ENCODE measurements at places on chromosomes 5 and 9. TPM values are rescaled to one million over a fixed set of nuclear protein-coding genes. Genes with fewer than 3 reads are reported as not detected.

PSMD5 gene
- 19.4 TPM for total RNA-seq

- no peak overlapping the region for H3K27ac ChIP-seq
- H3K27me3 ChIP-seq: no peaks in the 10 kb centered on the region
- no peaks in the 10 kb centered on the region for H3K36me3 ChIP-seq
- no peak for DNase-seq
Measured at GRCh38 chr5:14777932-14778791, 93.4 kb downstream of the ANKH start.

GRCh38 chr5:15499528-15500324 lies at the start of gene FBXL7:
Gene FBXL7 (plus strand): TSS chr5:15500180.
- H3K36me3 ChIP-seq: peaks cover 1% of the 10 kb centered on the region
- H3K27me3 ChIP-seq: peaks cover 2% of the 10 kb centered on the region
- H3K27ac ChIP-seq: peak within 1 kb of the TSS; percentile 92
- H3K4me3 ChIP-seq: peak within 1 kb of the TSS; percentile 84
- peaks cover 3% of the 10 kb centered on the region for H3K4me1 ChIP-seq

ZNF484 gene
- 14.5 TPM for total RNA-seq

DNA sequence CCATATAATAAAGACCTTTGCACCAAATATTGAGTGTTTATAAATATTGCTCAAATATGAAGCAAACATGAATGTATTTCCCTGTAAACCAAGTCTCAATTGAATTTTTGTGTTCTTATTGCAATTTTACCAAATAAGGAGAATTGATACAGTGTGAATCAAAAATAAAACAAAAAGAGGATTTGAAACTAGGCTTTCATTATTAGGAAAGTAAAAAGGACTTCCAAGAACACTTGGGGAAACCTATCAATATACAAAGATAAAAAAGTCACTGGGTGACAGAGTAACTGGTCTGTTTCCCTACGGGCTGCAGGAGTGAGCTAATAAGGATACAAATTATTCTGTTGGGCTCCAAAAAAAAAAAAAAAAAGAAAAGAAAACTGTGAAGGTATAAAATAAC lies 44.8 kb upstream of the SNX2 start:
- H3K4me1 ChIP-seq: no peaks in the 10 kb centered on the region
- H3K36me3 ChIP-seq: no peaks in the 10 kb centered on the region
- no peak for DNase-seq
- H3K27me3 ChIP-seq: no peaks in the 10 kb centered on the region

- H3K36me3 ChIP-seq: no peaks in the 10 kb centered on the region
- H3K4me1 ChIP-seq: peaks cover 13% of the 10 kb centered on the region
- peak overlapping the region; percentile 57 for H3K4me3 ChIP-seq
- peaks cover 14% of the 10 kb centered on the region for H3K27me3 ChIP-seq
Measured at GRCh38 chr5:122077366-122078115, 518 bp downstream of the LOX start.

GRCh38 chr5:116663081-116663480 lies 88.5 kb upstream of the SEMA6A start:
- no peaks in the 10 kb centered on the region for H3K4me1 ChIP-seq
- no peak overlapping the region for H3K4me3 ChIP-seq
- no peak overlapping the region for H3K27ac ChIP-seq
- no peaks in the 10 kb centered on the region for H3K36me3 ChIP-seq
- no peak for DNase-seq
- H3K27me3 ChIP-seq: no peaks in the 10 kb centered on the region

PCA3 gene
- 0.58 TPM for total RNA-seq

- H3K27me3 ChIP-seq: no peaks in the 10 kb centered on the region
- H3K4me1 ChIP-seq: peaks cover 4% of the 10 kb centered on the region
- H3K4me3 ChIP-seq: no peak overlapping the region
Measured at GRCh38 chr9:615756-616155, 225.7 kb upstream of the DMRT1 start.

KIAA1191 gene
- total RNA-seq: 35.0 TPM

- H3K27ac ChIP-seq: no peak overlapping the region
- H3K27me3 ChIP-seq: no peaks in the 10 kb centered on the region
- no peaks in the 10 kb centered on the region for H3K4me1 ChIP-seq
- no peak overlapping the region for H3K4me3 ChIP-seq
- no peak for DNase-seq
Measured at GRCh38 chr5:97297704-97298091, 114.7 kb upstream of the RIOK2 start.

BAAT gene
- total RNA-seq: 0.66 TPM

- H3K4me1 ChIP-seq: peaks cover 8% of the 10 kb centered on the region
- no peak overlapping the region for H3K4me3 ChIP-seq
- no peak overlapping the region for H3K27ac ChIP-seq
- H3K36me3 ChIP-seq: no peaks in the 10 kb centered on the region
- peak; percentile 47 for DNase-seq
- peaks cover 73% of the 10 kb centered on the region for H3K27me3 ChIP-seq
Measured at GRCh38 chr5:73436535-73437100, 12.0 kb downstream of the FOXD1 start.

ROPN1L gene
- 0.13 TPM for total RNA-seq

DNA sequence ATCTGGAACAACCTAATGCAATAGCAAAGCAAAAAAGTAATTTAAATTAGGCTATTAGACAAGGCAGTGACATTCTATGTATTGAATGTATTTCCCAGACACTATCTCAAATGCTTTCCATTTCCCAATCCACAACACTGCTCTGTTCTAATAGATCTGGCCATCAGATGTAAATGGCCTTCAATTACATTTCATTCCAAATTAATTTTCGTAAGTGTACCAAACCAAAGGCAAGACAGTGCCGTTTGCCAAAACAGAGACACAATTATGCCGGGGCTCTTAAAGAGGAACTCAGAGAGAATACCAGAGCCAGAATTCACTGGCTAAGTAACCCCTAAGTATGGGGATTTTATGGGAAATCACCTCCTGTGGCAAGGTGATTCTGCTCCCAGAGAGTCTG lies 63.1 kb downstream of the GNAQ start:
- H3K27ac ChIP-seq: no peak overlapping the region
- H3K4me3 ChIP-seq: no peak overlapping the region
- DNase-seq: no peak
- H3K27me3 ChIP-seq: no peaks in the 10 kb centered on the region

DNA sequence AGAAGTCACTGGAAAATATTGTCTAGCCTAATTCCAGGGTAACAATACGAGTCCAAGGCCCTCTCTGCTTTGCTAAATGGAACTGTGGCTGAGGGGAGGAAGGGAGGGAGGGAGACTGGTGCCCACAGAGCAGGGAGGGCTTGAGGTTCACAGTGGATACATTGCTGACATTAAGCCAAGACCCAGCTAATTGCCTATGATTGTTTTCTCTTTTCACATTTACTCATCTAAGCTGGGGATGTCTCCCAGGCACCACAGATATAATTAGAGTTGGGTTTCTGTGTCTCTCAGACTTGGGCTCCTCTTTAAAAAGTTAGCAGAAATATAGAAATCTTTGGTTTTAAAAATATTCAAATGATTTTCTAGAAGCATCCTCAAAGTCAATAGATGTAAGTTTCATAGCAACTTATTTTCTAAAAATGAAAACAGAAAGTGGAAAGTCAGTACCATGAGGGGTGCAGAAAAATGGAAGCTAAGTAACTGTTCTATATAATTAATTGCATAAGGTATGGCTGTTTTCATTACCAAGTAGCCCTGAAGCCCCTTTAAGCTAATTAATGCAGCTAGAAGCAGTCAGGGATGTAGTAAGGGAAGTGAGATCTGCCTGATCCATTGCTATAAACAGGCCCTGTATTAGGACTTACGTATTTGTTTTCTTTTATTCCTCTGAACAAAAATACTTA lies 259.8 kb downstream of the NDUFS4 start:
- no peaks in the 10 kb centered on the region for H3K36me3 ChIP-seq
- H3K27me3 ChIP-seq: no peaks in the 10 kb centered on the region
- no peak overlapping the region for H3K27ac ChIP-seq
- H3K4me3 ChIP-seq: no peak overlapping the region
- no peak for DNase-seq
- no peaks in the 10 kb centered on the region for H3K4me1 ChIP-seq

DNA sequence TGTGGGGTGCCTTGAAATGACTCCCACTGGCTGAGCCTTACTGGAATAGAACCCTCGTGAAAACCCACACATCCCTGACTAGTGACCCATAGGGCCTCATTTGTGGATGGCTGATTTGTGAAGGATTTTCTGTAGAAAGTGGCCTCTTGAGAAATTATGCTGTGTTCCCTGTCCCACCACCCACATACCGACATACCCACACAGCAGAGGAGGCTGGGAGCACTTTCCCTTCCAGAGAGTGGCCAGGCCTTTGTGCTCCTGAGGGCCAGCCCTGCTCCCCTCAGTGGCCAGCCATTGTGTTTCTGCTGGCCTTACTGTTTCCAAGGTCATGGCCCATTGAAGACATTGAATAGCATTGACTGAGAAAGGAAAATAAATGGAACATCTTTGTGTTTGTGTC lies 29.6 kb downstream of the IL9 start:
- H3K4me1 ChIP-seq: peaks cover 3% of the 10 kb centered on the region
- no peak overlapping the region for H3K27ac ChIP-seq
- no peak for DNase-seq
- no peaks in the 10 kb centered on the region for H3K27me3 ChIP-seq
- no peaks in the 10 kb centered on the region for H3K36me3 ChIP-seq
- no peak overlapping the region for H3K4me3 ChIP-seq

NEURL1B gene
- 27.3 TPM for total RNA-seq

DNA sequence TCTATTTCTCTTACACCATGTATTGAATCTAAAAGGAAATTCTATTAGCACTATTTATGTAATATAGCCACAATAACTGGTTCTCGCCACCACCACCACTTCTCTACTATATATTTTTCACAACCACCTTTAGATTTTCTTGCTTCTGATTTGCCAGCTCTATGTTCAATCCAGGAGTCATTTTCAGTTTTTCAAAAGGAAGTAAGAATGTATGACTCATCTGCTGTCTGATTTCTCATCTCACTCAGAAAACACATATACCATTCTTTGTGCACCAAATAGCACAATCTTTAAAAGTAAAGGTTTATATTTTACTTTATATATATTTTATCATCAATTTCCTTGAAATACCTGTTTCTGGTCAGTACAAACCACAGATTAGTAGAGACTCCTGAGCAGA lies 1127.5 kb downstream of the TAF11L14 start:
- no peaks in the 10 kb centered on the region for H3K36me3 ChIP-seq
- no peaks in the 10 kb centered on the region for H3K4me1 ChIP-seq
- no peaks in the 10 kb centered on the region for H3K27me3 ChIP-seq
- no peak overlapping the region for H3K4me3 ChIP-seq

- no peak overlapping the region for H3K4me3 ChIP-seq
- H3K27me3 ChIP-seq: peaks cover 2% of the 10 kb centered on the region
- peak; percentile 79 for DNase-seq
Measured at GRCh38 chr5:170434966-170435605, 45.9 kb upstream of the KCNMB1 start.

TLX3 gene
- not detected for total RNA-seq

GOLM1 gene
- total RNA-seq: 38.0 TPM

DNA sequence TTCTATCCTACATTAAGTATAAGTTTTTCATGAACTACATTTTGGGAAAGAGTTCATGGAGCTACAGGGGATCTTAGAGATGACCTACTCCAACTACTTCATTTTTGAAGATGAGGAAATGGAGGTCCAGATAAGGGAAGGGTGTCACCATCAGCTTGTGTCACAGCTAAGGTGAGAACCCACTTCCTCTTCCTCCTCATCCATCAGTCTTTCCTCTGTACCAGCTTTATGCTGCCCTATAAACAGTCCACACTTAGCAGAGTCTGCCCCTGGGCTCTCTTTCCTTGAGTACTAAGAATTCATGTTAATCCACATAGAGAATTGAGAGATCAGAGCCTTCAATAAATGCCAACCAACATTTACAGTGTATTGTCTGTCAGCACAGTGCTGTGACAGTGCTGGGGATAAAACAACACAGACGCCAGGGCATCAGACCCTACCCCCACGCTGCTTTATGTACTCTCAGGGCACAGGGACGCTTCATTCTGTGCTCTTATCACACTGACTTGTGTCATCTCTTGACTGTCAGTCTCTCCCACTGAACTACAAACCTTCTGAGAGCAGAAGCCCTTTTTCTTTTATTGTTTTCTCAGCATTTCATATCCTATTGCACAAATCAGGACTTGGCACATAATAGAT lies 22.1 kb downstream of the ADRB2 start:
- H3K36me3 ChIP-seq: no peaks in the 10 kb centered on the region
- H3K4me3 ChIP-seq: no peak overlapping the region
- H3K27ac ChIP-seq: no peak overlapping the region
- H3K27me3 ChIP-seq: peaks cover 3% of the 10 kb centered on the region
- DNase-seq: no peak
- no peaks in the 10 kb centered on the region for H3K4me1 ChIP-seq

PCDHGA7 gene
- 2.3 TPM for total RNA-seq

GRCh38 chr5:138601444-138601843 lies 26.2 kb upstream of the HSPA9 start:
- H3K4me1 ChIP-seq: peaks cover 49% of the 10 kb centered on the region
- H3K36me3 ChIP-seq: no peaks in the 10 kb centered on the region
- no peak overlapping the region for H3K4me3 ChIP-seq
- no peak overlapping the region for H3K27ac ChIP-seq

GRCh38 chr9:26694381-26695297 lies 198.0 kb downstream of the CAAP1 start:
- H3K36me3 ChIP-seq: no peaks in the 10 kb centered on the region
- no peak overlapping the region for H3K27ac ChIP-seq
- H3K4me1 ChIP-seq: no peaks in the 10 kb centered on the region
- no peak for DNase-seq

DNA sequence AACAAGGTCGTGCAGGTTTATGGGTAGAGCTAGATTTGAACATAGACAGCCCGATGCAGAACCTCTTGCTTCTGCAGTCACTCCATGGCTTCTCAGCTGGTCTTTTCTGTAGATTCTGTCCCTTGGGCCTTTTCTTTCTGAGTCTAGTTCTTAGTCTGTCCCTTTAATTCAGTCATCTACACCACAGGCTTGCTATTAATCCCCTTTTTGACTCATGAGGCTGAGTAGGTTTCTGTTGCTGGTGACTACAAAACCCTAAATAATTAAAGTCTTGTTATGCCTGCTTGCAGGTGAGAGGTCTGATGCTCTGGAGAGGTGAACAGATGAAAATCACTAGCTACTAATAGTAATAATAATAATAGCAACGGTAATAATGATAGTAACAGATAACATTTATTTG lies 19.3 kb upstream of the STRBP start:
- no peaks in the 10 kb centered on the region for H3K36me3 ChIP-seq
- no peak for DNase-seq
- H3K27me3 ChIP-seq: peaks cover 2% of the 10 kb centered on the region

GRCh38 chr9:26329974-26330373 lies 562.6 kb downstream of the CAAP1 start:
- H3K4me1 ChIP-seq: no peaks in the 10 kb centered on the region
- H3K4me3 ChIP-seq: no peak overlapping the region
- H3K36me3 ChIP-seq: no peaks in the 10 kb centered on the region
- no peaks in the 10 kb centered on the region for H3K27me3 ChIP-seq
- no peak overlapping the region for H3K27ac ChIP-seq
- no peak for DNase-seq

BARX1 gene
- 0.09 TPM for total RNA-seq

DNA sequence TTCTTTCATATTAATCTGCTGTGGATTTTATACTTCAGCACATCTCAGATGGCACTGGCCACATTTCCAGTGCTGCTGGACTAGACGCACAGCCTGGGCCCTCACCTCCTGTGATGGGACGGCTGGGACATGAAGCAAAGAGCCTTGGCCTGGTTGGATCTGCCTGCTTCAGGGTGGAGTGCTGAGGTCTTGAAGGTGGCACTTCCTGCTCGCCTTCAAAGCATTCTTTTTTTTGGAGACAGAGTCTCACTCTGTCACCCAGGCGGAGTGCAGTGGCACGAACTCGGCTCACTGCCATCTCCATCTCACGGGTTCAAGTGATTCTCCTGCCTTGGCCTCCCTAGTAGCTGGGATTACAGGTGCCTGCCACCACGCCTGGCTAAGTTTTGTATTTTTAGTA lies 73.1 kb downstream of the RAPGEF1 start:
- no peak overlapping the region for H3K4me3 ChIP-seq
- peaks cover 36% of the 10 kb centered on the region for H3K4me1 ChIP-seq

QRFP gene
- not detected for total RNA-seq

All from muscle of leg (tissue), 16 donors.